ENCODE measurements at places on chromosomes 11 and 22.

GRCh38 chr22:19615001-19615461 is 90.8 kb upstream of the CLDN5 start:
- no peak overlapping the region for H3K27ac ChIP-seq
- no peaks in the 10 kb centered on the region for H3K4me1 ChIP-seq
- H3K4me3 ChIP-seq: no peak overlapping the region
- DNase-seq: no peak
- H3K27me3 ChIP-seq: peaks cover 8% of the 10 kb centered on the region

DNA sequence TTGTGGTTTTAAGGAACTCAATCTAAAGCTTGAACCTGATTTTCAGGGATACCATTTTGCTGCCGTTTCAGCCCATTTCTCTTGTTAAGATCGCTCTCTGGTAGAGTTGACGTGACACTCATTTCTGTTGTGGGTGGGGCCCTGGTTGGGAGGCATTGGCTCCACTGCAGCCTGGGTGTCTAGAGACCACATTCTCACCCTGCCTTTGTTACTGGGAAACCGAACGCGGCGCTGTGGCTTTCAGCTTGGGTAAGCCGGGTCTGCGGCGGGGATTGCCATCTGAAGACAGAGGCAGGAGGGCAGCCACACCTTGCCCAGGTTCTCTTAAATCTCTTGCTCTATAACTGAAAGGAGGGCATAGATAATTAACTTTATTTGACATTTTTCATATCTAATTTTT is 3.2 kb downstream of the EHF start:
- no peaks in the 10 kb centered on the region for H3K36me3 ChIP-seq
- no peak for DNase-seq
- peaks cover 28% of the 10 kb centered on the region for H3K4me1 ChIP-seq
- H3K27ac ChIP-seq: peak overlapping the region; percentile 46
- peak overlapping the region; percentile 37 for H3K4me3 ChIP-seq
- H3K27me3 ChIP-seq: no peaks in the 10 kb centered on the region

DNA sequence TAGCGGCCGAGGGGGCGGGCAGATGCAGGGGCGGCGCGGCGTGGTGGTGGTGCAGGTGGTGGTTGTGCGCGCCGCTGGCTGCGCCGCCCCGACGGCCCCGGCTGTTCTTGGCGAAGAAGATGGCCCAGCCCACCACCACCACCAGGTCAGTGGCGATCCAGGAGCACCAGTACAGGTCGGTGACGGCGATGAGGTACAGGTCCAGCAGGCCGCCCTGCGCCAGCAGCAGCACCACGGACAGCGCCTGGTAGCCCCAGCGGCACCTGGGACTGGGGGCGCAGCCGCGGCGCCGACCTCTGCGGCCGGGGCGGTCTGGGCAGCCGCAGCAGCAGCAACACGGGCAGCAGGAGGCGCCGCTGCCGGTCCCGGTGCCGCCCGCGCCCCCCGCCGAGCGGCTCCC is 879 bp downstream of the TMEM121B start:
- peaks cover 46% of the 10 kb centered on the region for H3K4me1 ChIP-seq
- H3K4me3 ChIP-seq: peak overlapping the region; percentile 62
- peaks cover 36% of the 10 kb centered on the region for H3K27me3 ChIP-seq
- no peak overlapping the region for H3K27ac ChIP-seq
- no peak for DNase-seq

DNA sequence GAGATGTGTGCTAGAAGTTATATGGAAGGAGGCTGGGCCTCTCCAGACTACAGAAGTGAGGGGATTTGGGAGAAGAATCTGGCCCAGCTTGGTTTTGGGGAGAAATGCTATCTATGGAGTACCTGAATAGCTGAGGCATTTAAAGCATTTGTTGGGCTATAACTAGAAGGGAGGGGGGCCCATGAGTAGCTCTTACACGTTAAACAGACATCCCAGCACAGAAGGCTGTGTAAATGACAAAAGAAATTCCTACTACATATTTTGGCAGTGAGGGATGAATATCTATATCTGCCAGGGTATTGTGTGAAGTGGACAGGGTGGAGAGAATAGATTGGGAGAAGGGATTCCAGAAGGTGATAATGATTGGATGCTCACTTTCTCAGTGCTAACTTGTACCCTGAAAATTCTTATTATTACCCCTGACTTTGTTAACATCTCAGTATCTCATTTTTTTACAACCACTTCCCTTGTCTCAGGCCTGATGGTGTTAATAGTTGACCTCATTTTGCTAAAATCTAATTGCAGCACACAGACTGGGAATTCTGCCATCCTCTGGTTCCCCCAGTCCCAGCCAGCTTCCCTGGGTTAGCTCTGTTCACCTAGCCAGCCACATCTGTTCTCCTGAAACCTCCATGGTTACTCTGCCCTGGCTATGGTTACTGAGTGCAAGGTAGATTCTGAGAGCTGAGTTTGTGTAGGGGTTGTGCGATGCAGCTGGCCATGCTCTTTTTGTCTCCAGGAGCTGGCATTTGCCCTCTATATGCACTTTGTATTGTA is 28.8 kb upstream of the RRM1 start:
- H3K36me3 ChIP-seq: peaks cover 9% of the 10 kb centered on the region
- no peak overlapping the region for H3K27ac ChIP-seq
- no peaks in the 10 kb centered on the region for H3K27me3 ChIP-seq
- H3K4me3 ChIP-seq: no peak overlapping the region
- H3K4me1 ChIP-seq: peaks cover 47% of the 10 kb centered on the region

DNA sequence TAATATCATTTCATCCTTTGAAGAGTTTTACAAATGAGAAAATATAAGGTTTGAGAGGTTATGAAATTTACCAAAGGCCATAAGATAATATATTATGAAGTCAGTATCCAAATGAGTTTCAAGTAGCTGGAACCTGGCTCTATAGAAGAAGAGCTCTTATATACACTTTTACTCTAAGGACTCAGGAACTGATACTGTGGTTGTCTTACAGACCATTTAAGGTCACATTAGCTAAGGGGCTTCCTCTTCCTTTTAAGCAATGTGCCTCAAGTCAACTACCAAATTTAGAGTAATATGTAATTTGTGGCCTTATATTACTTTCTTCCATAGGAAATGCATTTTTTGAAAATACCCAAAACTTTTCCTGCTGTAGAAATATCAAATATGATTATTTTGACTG is 369.3 kb downstream of the DLG2 start:
- no peaks in the 10 kb centered on the region for H3K36me3 ChIP-seq
- H3K27ac ChIP-seq: no peak overlapping the region
- no peak for DNase-seq
- H3K27me3 ChIP-seq: no peaks in the 10 kb centered on the region

- no peaks in the 10 kb centered on the region for H3K27me3 ChIP-seq
- peak; percentile 45 for DNase-seq
- peaks cover 28% of the 10 kb centered on the region for H3K36me3 ChIP-seq
These were observed 411.6 kb downstream of the TBC1D22A start for GRCh38 chr22:47174096-47174495.

GRCh38 chr22:39627865-39628562 is 57.5 kb downstream of the CACNA1I start:
- no peak overlapping the region for H3K27ac ChIP-seq
- H3K27me3 ChIP-seq: peaks cover 81% of the 10 kb centered on the region
- H3K36me3 ChIP-seq: no peaks in the 10 kb centered on the region
- DNase-seq: no peak

DNA sequence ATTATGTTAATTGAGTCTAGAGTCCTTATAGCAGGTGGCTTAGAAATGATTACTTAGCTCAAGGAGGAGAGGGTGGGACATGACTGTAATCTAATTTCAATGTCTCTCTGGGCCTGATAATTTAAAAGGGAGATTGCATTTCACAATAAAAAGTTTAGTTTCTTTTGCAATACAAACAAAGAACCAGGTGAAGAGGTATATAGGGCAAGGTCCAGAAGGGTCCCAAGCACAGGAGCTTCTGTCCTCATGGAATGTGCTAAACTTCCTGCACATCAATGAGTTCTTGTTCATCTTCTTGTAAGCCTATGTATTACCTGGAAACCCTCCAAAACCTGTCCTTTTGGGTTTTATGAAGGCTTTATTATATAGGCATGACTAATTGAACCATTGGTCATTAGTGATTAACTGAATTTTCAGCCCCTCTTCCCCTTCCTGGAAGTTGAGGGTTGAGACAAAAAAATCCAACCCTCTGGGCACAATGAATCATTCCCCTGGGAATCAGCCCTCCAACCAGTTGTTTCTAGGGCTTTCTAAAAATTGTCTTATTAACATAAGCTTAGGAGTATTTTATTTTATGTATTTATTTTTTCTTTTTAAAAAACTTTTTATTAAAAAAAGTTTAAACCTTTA is 37.6 kb downstream of the MS4A2 start:
- H3K4me3 ChIP-seq: no peak overlapping the region
- no peaks in the 10 kb centered on the region for H3K27me3 ChIP-seq
- DNase-seq: no peak
- no peak overlapping the region for H3K27ac ChIP-seq

DNA sequence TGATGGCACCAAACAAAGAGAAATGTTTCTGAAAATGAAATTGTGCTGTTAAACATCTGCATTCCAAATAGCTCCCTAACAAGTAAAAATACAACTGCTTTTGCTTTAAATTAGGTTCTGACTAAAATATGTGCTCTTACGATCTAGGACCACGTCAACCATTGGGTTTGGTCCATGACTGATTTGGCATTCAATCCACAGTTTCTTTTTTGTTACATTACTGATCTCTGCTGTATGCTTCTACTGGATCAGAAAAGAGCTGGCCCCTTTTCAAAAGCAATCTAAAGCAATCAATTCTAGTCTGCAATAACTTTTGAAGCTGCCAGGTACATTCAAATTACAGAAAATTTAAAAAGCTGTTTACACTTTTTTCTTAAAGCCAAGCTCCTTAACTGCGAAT is 1047.1 kb upstream of the CCDC90B start:
- H3K4me1 ChIP-seq: no peaks in the 10 kb centered on the region
- H3K27ac ChIP-seq: no peak overlapping the region
- no peaks in the 10 kb centered on the region for H3K36me3 ChIP-seq
- H3K27me3 ChIP-seq: no peaks in the 10 kb centered on the region
- no peak overlapping the region for H3K4me3 ChIP-seq
- DNase-seq: no peak

DNA sequence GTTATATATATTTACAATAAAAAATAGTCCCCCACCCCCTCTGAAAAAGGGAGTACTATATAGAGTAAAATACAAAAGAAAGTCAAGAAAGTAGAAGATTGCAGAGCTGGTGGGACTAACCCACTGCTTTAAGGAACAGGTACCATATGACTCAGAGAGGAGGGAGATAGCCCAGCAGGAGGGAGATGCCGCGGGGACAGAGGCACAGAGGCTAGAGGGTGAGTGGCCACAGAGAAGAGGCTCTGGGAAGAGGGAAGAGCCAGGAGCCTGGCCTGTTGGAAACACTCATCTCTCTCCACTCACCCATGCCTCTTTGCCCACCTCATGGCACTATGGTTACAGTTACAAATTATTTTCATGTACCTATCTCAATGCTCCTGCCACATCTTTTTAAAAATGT is 53.6 kb upstream of the LYVE1 start:
- DNase-seq: no peak
- no peaks in the 10 kb centered on the region for H3K4me1 ChIP-seq
- H3K36me3 ChIP-seq: no peaks in the 10 kb centered on the region
- no peak overlapping the region for H3K4me3 ChIP-seq
- H3K27me3 ChIP-seq: no peaks in the 10 kb centered on the region

GRCh38 chr11:30423279-30423648 is 100.4 kb downstream of the ARL14EP start:
- H3K4me1 ChIP-seq: no peaks in the 10 kb centered on the region
- no peak overlapping the region for H3K4me3 ChIP-seq
- H3K27ac ChIP-seq: no peak overlapping the region

DNA sequence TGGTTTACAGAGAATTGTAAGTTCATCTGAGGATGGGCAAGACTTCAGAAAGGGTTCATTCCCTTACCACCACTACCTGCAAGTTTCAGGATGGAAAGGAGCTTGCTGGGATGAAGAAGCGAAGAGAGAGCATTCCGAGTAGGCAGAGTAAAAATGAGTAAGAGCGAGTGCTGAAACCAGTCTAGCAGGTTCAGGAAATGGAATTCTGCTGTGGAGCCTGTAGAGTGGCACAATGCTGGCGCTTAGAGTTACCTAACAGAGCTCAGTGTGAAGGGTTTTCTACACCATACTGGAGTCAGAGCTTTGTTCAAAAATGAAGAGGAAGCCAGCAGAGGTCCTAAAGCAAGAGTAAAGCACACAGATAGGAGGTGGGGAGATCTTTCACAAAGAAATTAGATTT is 179.2 kb upstream of the ZC3H12C start:
- H3K4me1 ChIP-seq: peaks cover 6% of the 10 kb centered on the region
- H3K36me3 ChIP-seq: no peaks in the 10 kb centered on the region
- no peak overlapping the region for H3K4me3 ChIP-seq
- no peaks in the 10 kb centered on the region for H3K27me3 ChIP-seq
- H3K27ac ChIP-seq: no peak overlapping the region
- DNase-seq: no peak

DNA sequence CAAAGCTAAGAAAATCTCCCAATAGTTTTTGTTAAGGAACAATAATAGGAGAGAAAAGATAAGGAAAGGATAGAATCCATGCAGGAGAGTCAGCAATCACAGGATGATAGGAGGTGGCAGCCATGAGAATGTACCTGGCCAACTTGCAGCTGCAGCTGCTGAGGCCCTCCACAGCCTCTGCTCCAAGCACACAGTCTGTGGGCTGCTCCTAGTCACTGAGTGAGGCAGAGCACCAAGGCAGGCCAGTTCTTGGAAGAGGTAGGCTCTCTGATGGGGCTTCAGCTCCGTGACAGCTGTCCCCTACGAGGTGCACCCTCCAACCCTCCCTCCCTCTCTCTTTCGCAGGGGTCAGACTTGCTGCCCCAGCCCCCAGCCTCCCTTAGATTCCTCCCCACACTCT is 5.5 kb upstream of the KCNJ1 start:
- no peak for DNase-seq
- no peak overlapping the region for H3K4me3 ChIP-seq
- no peaks in the 10 kb centered on the region for H3K36me3 ChIP-seq
- H3K4me1 ChIP-seq: no peaks in the 10 kb centered on the region

DNA sequence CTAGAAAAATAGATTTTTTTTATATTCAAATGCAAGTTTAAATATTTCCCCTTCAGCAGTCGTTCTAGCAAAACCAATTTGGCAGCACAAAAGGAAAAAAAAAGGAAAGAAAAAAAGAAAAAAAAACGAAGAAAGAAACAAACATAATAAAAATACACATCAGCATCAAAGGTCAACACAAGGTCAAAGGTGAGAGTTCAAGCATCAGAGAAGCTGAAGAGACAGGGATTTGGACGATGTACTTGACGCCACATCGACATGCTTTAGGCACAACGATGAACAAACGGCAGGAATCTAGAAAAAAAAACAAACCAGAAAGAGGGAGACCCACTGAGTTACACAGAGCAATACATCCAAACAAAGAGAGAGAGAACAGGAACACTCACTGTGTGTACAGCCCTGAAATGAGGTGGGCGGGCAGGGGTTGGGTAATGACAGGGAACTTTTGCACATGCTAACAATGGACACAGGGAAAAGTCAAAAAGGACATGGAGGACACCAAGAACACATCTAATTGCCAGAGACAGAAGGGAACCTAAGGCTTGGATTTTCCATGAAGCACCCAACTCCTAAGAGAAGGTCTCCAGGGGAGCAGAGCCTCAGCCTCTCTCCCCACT is 19.8 kb upstream of the RAPSN start:
- H3K36me3 ChIP-seq: peaks cover 62% of the 10 kb centered on the region
- no peak for DNase-seq
- no peak overlapping the region for H3K27ac ChIP-seq
- H3K4me3 ChIP-seq: no peak overlapping the region
- no peaks in the 10 kb centered on the region for H3K27me3 ChIP-seq
